ENCODE measurements at places on chromosomes 12 and 14. TPM values are rescaled to one million over a fixed set of nuclear protein-coding genes. Genes with fewer than 3 reads are reported as not detected.
A peak's percentile ranks its signal among the peaks of the same experiment; 100 is the strongest.

DNA sequence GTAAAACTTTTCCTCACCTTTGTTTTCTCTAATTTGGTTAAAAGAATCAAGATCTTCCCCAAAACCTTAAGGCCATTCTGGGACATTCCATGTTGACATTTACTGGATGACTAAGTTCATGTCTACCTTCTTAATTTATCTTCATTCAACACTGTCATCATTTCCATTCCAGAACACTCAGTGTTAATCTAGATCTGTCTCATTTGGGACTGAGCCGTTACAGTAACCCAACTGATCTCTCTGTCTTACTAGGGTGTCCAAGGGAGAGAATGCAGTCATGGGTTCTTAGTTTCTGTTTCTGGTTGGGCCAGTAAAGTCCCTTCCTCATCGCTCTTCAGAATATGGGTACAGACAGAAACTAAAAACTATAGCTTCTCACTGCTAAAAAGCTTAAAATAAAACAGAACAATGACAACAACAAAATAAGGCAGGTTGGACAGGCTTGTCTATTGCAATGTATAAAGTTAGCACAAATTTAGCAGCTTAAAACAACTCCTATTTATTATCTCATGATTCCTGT lies 144.8 kb downstream of the ASCL1 start:
- H3K27ac ChIP-seq: no peak overlapping the region
- H3K4me3 ChIP-seq: no peak overlapping the region
- H3K4me1 ChIP-seq: no peaks in the 10 kb centered on the region
- H3K36me3 ChIP-seq: no peaks in the 10 kb centered on the region

DNA sequence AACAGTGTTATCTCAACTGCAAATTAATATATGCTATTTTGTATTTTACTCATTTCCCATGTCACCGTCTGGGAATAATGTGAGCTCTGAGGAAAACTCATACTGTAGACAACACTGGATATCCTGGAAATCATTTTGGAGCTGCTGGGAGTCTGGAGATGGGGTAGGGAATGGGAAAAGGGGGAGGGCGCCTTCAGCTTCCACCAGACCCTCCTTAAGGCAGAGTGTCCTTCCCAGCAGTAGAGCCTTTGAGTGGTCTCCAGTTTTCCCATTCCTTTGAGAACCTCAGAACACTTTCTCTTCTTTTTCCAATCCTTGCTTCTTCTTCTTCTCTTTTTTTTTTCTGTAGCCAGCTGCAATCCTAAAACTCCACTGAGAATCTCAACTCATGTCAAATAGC lies 5.4 kb upstream of the LRIG3 start:
- H3K36me3 ChIP-seq: no peaks in the 10 kb centered on the region
- no peaks in the 10 kb centered on the region for H3K27me3 ChIP-seq
- no peak overlapping the region for H3K27ac ChIP-seq
- peaks cover 20% of the 10 kb centered on the region for H3K4me1 ChIP-seq
- no peak overlapping the region for H3K4me3 ChIP-seq

DNA sequence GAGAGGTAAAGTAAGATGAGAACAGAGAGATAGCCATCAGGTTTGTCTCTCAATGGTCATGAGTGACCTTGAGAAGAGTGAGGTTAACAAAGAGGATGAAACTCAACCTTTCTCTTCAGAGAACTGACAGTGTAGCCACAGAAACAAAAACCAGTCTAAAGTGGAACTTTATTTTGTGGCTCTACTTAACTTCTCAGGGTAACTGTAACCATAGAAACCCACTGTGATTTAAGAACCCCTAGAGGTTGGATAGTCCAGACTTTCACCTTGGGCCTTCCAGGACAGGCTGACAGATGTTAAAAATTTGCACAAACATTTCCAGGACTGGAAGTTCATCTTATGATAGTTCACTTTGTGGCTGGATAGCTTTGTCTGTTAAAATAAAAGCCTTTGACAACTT lies 48.5 kb downstream of the ATP23 start:
- H3K4me1 ChIP-seq: no peaks in the 10 kb centered on the region
- H3K36me3 ChIP-seq: no peaks in the 10 kb centered on the region
- H3K4me3 ChIP-seq: no peak overlapping the region
- no peaks in the 10 kb centered on the region for H3K27me3 ChIP-seq

DNA sequence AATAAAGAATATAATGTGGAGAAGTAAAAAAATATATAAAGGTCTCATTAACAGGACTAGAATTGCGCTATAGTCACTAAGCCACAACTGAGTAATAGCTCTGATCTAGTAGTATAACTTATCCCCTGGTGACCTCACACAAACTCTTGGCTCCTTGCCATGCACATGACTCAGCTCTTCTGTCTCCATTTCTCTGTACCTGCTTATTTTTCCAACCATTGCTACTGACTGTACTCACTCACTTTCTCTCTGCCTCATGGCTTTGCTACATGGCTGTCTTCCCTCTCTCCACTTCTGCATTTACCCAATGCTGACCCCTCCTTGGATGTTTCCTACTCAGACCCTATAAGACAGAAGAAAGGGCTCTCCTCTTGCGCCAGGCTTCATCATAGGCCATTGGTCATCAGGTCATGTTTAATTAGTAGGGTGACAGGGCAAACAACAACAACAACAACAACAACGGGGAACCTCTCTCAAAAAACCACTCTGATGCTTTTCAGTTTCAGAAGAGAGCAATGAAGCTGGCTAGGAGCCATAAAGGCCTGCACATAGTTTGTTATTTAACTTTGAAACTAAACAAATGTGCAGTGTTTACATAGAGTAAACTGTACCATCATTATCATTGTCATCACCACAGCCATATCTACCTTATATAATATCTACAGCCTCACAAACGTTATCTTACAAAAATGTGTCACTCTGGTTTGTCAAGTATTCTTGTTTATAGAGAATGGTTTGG lies 25.6 kb upstream of the KRAS start:
- H3K36me3 ChIP-seq: no peaks in the 10 kb centered on the region
- peak overlapping the region; percentile 10 for H3K4me3 ChIP-seq
- DNase-seq: peak; percentile 82
- peak overlapping the region; percentile 56 for H3K27ac ChIP-seq
- peaks cover 4% of the 10 kb centered on the region for H3K27me3 ChIP-seq

DNA sequence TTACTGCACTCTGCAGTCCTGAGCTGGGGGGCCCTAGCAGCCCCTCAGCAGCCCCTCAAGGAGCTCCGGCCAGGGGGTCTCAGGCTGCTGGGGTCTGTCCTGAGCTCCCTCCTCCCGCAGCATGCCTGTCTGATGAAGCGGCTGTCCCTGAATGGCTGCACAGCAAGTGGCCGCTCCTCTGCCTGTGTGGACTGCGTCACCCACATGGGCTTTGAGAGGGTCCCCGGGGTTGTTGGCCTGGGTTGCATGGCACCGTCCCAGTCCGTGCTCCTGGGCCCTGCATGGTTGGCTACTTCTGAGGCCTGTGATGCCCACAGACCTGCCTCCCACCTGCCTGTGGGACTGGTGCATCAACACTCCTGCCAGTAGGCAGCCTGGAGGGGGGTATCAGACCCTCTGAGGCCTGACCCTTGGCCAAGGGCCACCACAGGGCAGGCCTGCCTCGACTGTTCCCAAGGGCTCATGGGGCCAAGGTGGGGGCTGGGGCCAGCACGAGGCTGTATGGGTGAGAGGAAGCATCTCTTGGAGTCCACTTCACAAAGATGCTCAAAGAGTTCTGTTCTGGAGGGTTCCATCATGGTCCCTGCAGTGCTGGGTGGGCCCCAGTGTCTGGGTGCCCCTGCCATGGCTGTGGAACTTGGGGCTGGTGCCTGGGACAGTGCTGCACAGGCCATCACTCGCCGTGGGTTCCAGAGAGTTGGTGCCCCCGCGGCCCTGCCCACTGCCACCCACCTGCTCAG lies 12.2 kb downstream of the CEP170B start:
- no peak for DNase-seq
- H3K27ac ChIP-seq: no peak overlapping the region
- peaks cover 8% of the 10 kb centered on the region for H3K27me3 ChIP-seq
- no peak overlapping the region for H3K4me3 ChIP-seq

DNA sequence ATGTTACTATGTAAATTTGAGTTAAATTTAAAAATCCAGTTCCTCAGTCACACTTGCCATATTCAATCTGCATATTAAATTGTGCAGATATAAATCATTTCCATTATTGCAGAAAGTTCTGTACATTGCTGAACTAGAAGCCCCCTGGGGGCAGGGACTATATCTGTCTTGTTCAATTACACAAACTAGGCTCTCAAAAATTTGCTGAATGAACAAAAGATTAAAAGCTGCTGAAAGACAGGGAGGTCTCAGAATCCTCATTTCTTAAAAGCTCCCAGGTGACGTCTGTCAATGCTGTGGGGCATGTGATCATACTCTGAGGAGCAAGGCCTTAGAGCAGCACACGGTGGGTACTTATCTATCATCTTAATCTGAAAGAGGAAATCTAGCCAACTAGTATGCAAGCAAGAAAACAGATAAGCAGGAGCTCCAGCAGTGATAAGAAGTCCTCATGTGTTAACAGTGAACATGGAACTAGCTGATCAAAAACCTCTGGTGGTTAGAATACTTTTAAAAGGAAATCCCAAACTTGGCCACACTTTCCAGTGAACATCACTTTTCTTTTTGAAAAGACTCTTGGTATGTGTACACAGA lies 60.5 kb downstream of the APPL2 start:
- peaks cover 2% of the 10 kb centered on the region for H3K27me3 ChIP-seq
- no peak for DNase-seq
- H3K4me3 ChIP-seq: no peak overlapping the region
- peaks cover 49% of the 10 kb centered on the region for H3K36me3 ChIP-seq
- peak overlapping the region; percentile 45 for H3K27ac ChIP-seq

DNA sequence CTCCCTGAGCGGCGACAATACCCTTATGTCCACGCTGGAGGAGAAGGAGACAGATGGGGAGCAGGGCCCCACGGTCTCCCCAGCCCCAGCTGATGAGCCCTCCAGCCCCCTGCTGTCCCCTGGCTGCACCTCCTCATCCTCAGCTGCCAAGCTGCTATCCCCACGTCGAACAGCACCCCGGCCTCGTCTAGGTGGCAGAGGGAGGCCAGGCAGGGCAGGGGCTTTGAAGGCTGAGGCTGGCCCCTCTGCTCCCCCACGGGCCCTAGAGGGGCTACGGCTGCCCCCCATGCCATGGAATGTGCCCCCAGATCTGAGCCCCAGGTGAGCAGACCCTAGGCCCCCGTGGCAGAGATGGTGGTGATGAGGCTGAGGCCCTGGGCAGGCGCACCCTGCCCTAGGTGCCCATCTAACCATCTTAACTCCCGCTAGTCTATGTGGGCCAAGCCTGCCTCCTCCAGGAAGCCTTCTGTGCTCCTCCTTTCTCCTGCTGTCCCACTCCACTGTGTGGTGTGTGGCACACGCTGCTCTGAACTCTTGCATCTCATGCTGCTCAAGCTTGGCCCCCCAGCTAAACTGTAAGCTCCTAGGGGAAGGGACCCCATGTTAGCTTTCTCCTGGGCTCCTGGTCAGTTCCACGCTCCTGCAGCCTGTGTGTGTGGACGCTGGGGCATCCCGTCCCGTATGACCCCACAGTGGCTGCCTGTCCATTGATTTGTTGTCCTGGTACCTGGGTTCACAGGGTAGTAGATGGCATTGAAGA lies 12.1 kb downstream of the MCRS1 start:
- H3K27me3 ChIP-seq: peaks cover 8% of the 10 kb centered on the region
- H3K4me1 ChIP-seq: no peaks in the 10 kb centered on the region
- H3K4me3 ChIP-seq: no peak overlapping the region
- H3K36me3 ChIP-seq: peaks cover 19% of the 10 kb centered on the region
- no peak overlapping the region for H3K27ac ChIP-seq

DNA sequence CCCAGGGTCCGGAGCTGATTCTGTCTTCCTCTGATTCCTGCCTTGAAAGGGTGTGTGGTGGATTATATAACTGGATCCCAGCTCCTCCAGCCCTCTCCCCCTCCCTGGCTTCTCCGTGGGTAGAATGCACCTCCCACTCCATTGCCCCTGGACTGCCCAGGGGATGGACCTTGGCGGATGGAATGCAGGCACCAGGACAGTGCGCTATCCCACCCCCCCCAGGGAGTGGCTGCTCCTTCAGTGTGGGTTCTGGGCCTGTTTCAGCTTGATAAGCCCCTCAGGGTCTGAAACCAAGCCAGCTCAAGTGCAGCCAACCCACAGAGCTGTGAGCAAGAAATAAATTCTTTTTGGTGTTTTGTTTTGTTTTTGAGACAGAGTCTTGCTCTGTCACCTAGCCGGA lies 112.4 kb upstream of the TMEM132D start:
- DNase-seq: no peak
- no peak overlapping the region for H3K27ac ChIP-seq
- H3K4me1 ChIP-seq: no peaks in the 10 kb centered on the region
- peaks cover 3% of the 10 kb centered on the region for H3K27me3 ChIP-seq
- no peaks in the 10 kb centered on the region for H3K36me3 ChIP-seq

- no peak overlapping the region for H3K27ac ChIP-seq
- H3K4me3 ChIP-seq: no peak overlapping the region
- DNase-seq: no peak
- H3K4me1 ChIP-seq: no peaks in the 10 kb centered on the region
- H3K36me3 ChIP-seq: no peaks in the 10 kb centered on the region
- H3K27me3 ChIP-seq: no peaks in the 10 kb centered on the region
Measured at GRCh38 chr12:13713556-13714410, 267.6 kb downstream of the GRIN2B start.

DNA sequence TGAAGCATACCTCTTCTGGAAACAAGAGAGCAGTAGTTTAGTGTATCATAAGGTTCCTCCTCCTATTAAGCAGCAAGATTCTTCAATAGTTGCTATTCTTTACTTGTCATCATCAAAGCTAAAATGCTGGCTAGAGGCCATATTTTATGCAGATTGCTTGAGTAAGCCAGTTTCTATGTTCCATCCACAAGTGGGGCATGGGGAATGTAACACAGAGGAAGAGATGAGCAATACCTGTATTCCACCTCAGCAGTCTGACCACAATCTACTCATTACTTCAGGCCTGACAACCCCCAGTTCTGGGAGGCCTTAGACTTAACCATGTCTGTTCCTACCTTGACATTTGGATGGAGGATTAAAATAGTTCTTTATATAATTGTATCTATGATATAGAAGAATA lies 423.6 kb downstream of the BTG1 start:
- no peak for DNase-seq
- H3K4me3 ChIP-seq: no peak overlapping the region
- H3K27me3 ChIP-seq: no peaks in the 10 kb centered on the region
- H3K27ac ChIP-seq: no peak overlapping the region
- no peaks in the 10 kb centered on the region for H3K36me3 ChIP-seq
- H3K4me1 ChIP-seq: no peaks in the 10 kb centered on the region

DNA sequence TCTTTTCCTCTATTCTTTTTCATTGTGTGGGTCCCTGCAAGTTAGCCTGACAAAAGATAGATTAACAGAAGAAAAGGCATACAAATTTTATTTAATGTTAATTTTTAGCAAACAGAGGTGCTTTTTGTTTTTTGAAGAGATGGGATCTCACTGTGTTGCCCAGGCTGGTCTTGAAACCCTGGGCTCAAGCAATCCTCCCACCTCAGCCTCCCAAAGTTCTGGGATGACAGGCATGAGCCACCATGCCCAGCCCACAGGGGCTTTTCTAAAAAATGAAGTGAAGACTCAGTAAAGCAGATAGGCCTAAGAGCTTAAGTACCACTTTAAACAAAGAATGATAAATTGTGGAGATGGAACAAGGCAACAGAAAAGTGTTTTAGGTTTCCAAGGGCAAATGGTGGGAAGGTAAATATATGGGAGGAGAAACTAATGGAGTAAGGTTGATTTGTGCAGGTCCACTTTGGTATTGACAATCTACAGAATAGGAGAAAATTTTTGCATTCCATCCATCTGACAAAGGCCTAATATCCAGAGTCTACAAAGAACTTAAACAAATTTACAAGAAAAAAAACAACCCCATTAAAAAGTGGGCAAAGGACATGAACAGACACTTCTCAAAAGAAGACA lies 18.6 kb upstream of the EEA1 start:
- H3K36me3 ChIP-seq: no peaks in the 10 kb centered on the region
- peaks cover 11% of the 10 kb centered on the region for H3K4me1 ChIP-seq
- H3K27ac ChIP-seq: no peak overlapping the region
- DNase-seq: no peak
- no peaks in the 10 kb centered on the region for H3K27me3 ChIP-seq

ELK3 gene
- total RNA-seq: 51.3 TPM

PTCSC3 gene
- total RNA-seq: not detected
